Uterus (tissue), 4 donors: ENCODE measurements at places on chromosomes 7 and 10. TPM values are rescaled to one million over a fixed set of nuclear protein-coding genes. Genes with fewer than 3 reads are reported as not detected.

DNA sequence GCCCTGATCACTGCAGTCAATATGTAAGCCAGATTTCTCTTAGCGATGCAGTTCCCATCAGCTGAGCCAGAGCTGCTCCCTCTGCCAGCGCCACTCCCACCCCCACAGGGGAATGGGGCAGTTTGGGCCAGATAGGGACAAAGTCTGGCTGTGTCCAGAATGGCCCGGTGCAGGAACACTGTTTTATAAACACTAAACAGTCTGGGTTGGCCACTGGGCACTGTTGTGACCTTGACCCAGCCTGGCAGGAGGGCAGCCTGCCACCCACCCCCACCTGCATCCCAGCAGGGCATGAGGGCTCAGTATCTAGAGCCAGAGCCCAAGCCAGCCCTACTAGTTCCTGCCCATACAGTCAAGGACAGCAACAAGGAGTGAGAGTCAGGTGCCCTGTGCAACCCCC, 1.3 kb downstream of the OGDHL start:
- DNase-seq: no peak

GRCh38 chr7:30303312-30304039, 19.1 kb downstream of the ZNRF2 start:
- DNase-seq: no peak

DNA sequence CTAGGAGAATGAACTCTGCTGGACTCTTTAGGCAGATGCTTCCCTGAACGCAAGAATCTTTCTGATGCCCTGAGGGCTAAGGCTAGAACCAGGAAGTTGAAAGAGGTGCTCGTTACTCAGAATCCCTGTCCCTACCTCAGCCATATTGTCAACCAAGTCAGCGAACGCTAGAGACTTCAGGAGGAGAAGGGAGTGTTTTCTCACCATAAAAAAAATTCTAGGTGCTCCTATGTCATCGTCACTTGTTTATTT, 359.4 kb downstream of the PRPF18 start:
- DNase-seq: no peak

- peak; percentile 58 for DNase-seq
These were observed 85.3 kb upstream of the CCDC6 start for GRCh38 chr10:59991661-59992060.

GRCh38 chr10:70664702-70665195, 7.6 kb upstream of the ADAMTS14 start:
- DNase-seq: no peak

The GALNT17 gene
- 4.4 TPM for total RNA-seq

The PDLIM1 gene
- 192 TPM for total RNA-seq

GRCh38 chr7:36605261-36606051, 118.8 kb downstream of the AOAH start:
- DNase-seq: no peak

- no peak for DNase-seq
These were observed 149.8 kb upstream of the PCBD1 start for GRCh38 chr10:71038091-71038633.

DNA sequence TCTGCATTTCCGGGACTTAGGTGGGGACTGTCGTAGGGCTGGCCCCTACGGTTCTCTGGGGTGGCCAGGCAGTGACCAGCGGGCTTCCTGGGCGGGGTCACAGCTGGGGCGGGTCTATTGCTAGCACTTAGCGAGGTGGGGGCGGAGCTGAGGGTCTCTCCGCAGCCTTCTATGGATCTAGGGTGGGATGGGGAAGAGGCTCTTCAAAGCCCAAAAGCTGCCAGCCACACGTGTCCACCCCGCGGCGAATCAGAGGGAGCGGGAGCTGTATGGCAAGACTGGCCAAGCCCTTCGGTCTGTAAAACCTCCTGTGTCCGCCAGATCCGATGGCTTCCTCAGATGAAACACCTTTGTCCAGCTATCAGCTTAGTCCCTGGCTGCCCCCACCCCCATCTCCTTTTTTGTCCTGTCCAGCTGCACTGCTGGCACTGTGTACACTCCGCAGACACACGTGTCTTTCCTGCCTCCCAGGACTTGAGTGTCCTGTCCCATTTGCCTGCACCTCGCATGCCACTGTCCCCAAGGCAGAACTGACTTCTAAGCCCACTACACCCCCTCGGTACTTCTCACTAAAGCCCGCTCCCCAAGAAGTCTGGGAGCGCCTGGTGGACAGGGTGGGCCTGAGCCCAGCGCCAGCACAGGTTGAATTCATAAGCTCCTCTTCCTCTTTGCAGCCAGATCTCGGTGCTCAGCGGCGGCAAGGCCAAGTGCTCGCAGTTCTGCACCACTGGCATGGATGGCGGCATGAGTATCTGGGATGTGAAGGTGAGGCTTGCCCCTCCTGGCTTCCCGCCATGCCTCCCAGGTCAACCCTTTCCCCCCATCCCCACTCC, 14.8 kb downstream of the PDAP1 start:
- peak; percentile 50 for DNase-seq

DNA sequence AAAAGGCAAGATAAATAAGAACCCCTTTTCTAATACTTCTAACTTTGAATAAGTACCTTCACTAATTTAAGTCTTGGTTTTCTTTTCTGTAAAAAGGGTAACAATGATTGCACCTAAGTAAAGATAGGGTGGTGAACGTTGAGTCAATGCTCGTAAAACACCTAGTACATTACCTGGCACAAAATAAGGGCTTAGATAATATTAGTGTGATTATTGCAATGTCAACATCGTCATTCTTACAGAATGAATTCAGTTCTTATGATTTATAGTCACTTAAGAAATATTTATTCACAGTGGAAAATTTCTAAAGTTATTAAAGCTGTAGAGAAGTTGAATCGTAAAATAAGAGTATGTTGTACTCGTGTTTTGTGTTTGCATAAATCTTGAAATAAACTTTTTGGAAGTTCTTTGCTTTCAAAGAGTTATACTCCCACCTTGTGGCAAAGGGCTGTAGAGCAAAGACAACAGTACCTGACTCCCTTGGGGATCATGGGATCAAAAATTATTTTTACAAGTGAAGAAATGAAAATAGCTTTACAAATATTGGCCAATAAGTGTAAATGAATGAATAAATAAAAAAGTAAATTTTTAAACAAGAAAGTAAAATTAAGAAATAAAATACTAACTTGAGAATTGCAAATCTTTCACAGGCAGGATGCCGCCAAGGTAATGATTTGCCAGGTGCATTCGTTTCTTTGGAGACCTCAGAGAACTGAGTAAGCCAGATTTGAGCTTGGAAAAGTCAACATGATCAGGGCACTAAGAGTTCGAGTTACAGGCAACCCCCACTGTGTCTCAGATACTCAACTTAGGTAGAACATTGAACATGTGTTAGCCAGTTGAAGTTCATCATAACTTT, 285.8 kb upstream of the CACNA2D1 start:
- DNase-seq: no peak

The GIMAP7 gene
- 30.7 TPM for total RNA-seq

The CADPS2 gene
- total RNA-seq: 37.1 TPM

GRCh38 chr10:133039107-133039802, 48.5 kb upstream of the ADGRA1 start:
- no peak for DNase-seq

The LDB3 gene
- 0.97 TPM for total RNA-seq

GRCh38 chr10:75197906-75198305, 12.7 kb upstream of the VDAC2 start:
- DNase-seq: no peak

GRCh38 chr10:33279811-33280602, 54.5 kb downstream of the NRP1 start:
- no peak for DNase-seq

DNA sequence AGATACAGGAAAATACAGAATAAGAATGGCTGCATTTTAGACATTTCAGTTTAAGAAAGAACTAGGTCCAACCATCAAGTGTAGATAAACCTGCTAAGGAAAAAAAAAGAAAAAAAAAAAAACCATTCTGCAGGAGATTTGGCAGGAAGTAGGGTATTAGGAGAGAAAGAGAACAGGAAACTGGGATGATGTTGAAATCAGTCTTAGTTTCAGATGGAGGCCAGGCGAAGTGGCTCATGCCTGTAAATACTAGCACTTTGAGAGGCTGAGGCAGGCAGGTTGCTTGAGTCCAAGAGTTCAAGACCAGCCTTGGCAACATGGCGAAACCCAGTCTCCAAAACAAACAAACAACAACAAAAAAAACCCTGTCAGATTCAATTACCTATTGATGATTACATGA, 120.2 kb downstream of the RAB11FIP2 start:
- no peak for DNase-seq

DNA sequence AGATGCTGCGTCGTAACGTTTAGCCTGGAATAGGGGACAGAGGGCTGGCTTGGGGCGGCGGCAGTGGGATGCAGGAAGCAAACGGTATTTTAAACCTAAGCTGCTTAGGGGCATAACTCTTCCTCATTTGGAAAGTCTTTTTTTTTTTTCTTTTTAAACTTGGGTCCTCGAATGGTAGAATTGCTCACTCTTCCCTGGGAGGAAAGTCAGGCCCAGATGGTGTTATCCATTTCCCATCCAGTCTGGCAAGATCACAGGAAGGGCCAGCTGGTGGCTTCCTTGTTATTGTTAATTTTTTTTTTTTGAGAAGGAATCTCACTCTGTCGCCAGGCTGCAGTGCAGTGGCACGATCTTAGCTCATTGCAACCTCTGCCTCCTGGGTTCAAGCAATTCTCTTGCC, 56.6 kb downstream of the TMEM209 start:
- DNase-seq: no peak

DNA sequence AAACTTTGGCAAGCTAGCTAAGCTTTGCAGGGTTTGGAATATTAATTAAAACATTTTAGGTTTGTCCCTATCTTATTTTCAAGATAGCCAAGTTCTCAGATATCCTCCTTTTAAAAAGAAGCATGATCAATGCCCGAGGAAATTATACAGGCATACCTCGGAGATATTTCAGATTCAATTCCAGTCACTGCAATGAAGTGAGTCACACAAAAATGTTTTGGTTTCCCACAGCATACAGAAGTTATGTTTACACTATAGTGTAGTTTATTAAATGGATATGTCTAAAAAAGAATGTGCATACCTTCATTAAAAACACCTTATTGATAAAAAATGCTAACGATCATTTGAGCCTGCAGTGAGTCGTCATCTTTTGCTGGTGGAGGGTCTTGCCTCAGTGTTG, 382.9 kb upstream of the NPVF start:
- no peak for DNase-seq

DNA sequence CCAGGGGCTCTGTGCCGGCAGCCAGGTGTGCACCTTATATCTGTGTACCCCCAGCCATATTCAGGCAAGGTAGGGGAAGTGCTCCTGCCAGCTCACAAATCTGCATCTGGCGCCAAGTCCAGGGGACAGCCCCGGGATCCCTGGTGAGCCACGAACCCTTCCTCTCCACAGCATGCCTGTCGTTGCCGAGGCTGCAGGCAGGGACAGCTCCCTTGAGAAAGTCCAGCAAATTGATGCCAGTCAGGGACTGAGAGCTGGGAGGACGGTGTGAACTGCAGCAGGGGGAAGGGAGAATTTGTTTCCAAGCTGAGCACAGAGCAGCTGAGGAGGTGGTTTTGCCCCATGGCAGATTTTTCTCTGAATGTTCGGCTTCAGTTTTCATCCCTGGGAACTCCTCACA, 919 bp downstream of the PLA2G12B start:
- no peak for DNase-seq

The C7orf57 gene
- total RNA-seq: not detected
